Nucleus accumbens (tissue), 56 donors: ENCODE measurements at places on chromosomes 1 and 21.

- no peak for DNase-seq
These were observed 139.1 kb upstream of the USH2A start for GRCh38 chr1:216562383-216562782.

- no peak for DNase-seq
These were observed 254.7 kb downstream of the LRRIQ3 start for GRCh38 chr1:73943270-73943669.

GRCh38 chr1:231161667-231162296, at the start of gene TRIM67:
TSS of gene TRIM67 (plus strand) at chr1:231162058. CDS start at chr1:231162970, 912 bp downstream.
- DNase-seq: peak; percentile 18

- no peak for DNase-seq
These were observed 34.0 kb downstream of the DNAI4 start for GRCh38 chr1:66890621-66891020.

DNA sequence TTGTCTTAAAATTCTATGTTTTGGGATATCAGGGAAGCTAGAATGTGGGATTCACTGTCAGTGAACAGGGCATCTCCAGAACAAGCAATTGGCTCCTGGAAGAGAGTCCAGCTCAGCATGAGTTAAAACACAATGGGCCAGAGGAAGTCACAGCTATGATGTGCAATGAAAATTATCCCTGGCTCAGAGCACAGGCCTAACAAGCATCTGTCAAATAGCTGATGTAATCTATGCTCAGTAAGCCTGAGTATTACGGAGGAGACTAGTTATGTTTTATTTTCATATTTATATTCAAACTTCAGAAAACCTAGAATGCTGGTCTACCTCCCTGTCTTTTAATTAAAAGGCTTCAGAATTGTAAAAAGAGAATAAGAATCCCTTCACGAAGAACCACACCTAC, 41.6 kb downstream of the PARP1 start:
- no peak for DNase-seq

DNA sequence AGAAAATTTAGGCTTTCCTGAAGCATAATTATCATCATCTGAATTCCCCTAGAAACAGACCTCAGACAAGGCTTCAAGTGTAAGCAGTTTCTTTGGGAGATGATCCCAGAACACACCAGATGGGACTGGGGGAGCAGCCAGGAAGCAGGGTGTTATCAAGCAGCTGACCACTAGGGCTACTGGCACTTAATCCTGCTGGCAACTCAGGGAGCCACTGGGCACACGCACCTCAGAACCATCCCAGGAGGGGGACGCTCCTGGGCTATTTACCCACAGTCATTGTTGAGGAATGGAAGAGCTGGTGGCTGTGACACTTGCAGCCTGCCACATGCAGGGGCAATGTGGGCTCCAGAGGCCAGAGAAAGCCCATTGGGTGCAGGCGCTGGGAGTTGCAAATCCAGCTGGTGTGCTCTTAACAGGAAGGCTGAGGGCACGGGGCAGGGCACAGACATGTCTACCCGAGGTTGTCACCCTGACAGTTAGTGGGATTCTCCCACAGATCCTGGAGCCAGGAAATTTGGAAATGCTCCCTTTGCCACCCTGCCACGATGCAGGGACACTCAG, 15.1 kb upstream of the IL22RA1 start:
- DNase-seq: no peak

DNA sequence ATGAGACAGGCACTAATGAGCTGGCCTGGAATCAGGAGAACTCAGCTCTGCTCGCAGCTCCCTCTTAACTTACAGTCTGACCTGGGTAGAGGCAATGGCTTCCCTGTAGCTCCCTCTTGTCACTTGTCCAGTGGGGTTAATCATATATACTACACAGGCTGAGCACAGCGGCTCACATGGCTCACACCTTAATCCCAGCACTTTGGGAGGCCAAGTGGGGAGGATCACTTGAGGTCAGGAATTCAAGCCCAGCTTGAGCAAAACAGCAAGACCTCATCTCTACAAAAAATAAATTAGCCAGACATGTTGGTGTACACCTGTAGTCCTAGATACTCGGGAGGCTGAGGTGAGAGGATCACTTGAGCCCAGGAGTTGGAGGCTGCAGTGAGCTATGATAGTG, 4.2 kb downstream of the S100A6 start:
- no peak for DNase-seq

- no peak for DNase-seq
These were observed 6.7 kb downstream of the PIK3CD start for GRCh38 chr1:9658199-9658598.

DNA sequence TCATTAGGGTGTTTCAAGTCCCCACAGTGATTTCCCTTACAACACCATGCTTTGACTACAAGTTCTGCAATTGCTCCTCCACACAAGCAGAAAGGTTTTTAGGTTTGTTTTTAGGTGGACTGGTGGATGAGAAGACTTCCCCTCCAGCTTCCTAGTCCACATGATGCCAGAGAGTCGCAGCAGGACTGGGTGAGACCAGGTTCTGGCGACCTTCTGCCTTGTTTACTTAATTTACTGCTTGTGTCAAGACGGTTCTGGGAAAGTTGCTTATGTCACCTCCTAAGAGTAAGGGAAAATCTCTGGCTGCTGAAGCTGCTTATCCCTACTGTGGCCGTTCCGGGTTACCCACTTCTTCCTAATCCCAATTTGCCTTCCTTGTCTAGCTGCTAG, 76.4 kb downstream of the GLUL start:
- no peak for DNase-seq

- no peak for DNase-seq
These were observed 28.3 kb downstream of the TTC3 start for GRCh38 chr21:37101384-37101783.

GRCh38 chr1:246674049-246674448, 50.2 kb upstream of the SCCPDH start:
- DNase-seq: no peak

DNA sequence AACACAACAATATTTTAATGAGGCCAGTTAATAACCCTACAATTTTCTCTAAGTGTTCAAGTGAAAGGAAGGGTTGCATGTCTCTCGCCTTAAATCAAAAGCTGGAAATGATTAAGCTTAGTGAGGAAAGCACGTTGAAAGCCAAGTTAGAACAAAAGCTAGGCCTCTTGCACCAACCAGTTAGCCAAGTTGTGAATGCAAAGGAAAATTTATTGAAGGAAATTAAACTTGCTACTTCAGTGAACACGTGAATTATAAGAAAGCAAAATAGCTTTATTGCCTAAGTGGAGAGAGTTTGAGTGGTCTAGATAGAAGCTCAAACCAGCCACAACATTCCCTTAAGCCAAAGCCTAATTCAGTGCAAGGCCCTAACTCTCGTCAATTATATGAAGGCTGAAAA, 135.6 kb downstream of the DUSP10 start:
- DNase-seq: no peak

DNA sequence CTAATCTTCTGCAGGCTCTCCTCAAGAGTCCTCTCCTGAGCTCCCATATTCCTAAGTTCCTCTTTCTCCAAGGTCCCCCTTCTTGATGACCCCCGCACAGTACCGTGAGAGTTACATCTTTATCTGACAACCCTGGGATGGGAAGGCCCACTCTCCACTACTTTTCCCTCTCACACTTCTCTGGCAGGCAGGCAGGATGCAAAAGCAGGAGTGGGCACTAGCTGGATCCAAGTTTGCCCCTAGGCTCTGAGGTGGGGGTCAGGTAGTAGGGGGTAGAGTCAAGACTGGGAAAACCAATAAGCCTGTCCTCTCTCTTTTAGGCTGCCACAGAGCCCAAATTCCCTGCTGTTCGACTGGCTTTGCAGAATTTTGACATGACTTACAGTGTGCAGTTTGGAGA, 3.9 kb downstream of the NSUN4 start:
- DNase-seq: no peak

DNA sequence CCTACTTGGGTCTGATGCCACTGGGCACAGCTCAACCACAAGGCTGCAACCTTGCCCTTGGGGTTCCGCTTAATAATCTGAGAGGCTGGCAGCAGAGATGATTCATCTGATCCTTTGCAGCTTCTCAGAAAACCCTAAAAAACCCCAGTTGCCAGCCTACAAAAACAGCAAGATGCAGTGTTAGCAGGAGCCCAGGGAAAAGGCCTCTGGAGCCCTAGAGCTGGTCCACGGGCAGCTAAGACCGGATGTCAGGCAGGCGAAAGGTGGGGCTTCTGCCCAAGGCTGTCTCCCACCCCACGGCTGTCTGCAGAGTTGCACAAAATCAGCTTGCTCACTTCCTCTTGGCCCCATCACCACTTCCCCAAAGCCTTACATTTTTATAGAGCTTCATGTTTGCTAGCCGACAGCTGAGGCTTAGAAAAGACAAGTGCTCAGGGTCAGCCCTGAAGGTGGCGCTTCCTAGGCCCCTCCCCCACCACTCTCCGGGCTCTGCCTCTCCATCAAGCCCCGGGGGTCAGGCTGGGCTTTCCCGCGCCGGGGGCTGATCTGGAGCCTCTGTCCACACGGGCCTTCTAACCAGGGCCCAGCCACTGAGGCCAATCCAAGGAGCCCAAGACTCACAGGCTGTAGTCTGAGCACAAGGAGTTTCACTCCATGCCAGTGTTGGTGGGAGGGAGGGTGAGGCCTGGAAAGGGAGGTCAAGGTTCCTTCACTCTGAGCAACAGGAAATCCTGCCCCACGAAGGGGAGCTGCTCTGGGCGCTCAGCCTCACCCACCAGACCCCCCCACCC, 4.2 kb upstream of the ADORA3 start:
- DNase-seq: no peak

- no peak for DNase-seq
These were observed 497 bp upstream of the C1orf115 start for GRCh38 chr1:220689666-220690065.

GRCh38 chr1:1120866-1121591, 5.1 kb upstream of the C1orf159 start:
- no peak for DNase-seq

DNA sequence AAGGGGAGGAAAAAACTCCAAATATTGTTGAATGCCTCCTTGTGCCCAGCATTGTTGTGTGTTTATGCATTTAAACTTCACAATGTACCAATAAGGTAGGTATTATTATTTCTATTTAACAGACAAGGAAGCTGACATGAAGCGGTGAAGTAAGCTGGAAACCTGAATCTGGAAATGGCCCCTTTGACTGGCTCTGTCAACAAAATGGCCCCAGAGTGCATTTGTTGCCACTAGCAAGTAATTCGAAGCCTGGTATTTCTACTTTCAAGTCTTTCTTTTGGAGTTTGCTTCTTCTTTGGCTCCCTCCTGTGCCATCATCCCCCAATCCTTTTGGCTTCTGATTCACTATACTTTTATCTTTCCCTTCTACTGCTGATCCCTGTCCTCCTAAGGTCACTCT, 23.1 kb downstream of the CRYZL1 start:
- no peak for DNase-seq

- no peak for DNase-seq
These were observed 17.4 kb upstream of the CCN1 start for GRCh38 chr1:85563139-85563538.

GRCh38 chr1:115118611-115119010, 29.3 kb upstream of the TSPAN2 start:
- DNase-seq: no peak

DNA sequence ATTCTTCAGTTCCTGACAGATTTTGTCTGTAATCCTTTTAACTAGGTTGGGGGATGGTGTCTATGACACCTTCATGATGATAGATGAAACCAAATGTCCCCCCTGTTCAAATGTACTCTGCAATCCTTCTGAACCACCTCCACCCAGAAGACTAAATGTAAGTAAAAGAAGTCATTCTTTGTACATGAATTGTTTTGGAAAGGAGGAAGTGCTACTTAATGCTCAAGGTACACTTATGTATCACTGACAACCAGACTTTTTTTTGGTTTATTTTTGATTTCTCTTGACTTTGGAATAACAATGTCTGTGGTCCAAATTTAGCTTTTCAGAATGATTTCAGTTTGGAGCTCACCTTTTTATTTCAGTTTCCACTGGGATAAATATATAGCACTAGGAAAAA, 2.3 kb downstream of the DYRK3 start:
- DNase-seq: no peak

DNA sequence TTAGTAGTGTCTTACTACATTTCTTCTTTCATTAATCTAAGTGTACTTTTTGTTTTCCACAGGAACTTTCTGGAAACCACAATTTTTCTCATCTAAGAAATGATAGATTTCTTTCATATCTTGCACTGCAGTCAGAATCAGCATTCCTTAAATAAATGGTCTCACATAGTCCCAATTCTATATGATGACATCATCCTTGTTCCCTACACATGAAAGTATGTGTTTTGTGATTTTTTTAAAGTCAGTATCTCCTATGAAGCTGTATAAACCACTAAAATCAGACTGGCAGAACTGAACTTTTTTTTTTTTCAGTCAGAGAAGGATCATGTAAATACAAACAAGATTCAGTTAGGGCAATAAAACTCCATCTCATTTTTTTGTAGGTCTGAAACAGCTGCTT, 742.6 kb upstream of the CXADR start:
- no peak for DNase-seq

DNA sequence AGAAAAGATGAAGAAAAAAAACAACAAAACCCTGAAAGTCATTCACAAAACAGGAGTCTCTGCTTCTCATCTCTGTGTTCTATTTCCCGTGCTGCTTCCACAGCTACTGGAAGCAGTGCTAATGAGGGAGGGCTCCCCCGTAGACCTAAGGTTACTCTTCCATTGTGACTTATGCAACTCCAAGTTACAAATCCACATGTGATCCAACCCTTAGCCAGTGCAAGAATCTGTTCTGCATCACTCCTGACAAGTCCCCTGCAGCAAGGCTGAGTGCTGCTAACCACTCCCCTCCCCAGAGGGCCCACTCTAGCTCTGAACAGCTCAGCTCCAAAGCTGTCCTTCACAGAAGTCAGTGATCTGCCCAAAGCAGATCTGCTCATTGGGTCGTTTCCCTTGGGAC, 10.3 kb downstream of the DNALI1 start:
- DNase-seq: no peak

GRCh38 chr21:14361958-14362357, 21.0 kb downstream of the HSPA13 start:
- no peak for DNase-seq

GRCh38 chr21:32991361-32991760, 34.4 kb upstream of the OLIG2 start:
- DNase-seq: no peak

GRCh38 chr1:18556364-18556763, 74.3 kb upstream of the PAX7 start:
- DNase-seq: no peak

GRCh38 chr1:228669242-228669585, 66.1 kb upstream of the RHOU start:
- no peak for DNase-seq

DNA sequence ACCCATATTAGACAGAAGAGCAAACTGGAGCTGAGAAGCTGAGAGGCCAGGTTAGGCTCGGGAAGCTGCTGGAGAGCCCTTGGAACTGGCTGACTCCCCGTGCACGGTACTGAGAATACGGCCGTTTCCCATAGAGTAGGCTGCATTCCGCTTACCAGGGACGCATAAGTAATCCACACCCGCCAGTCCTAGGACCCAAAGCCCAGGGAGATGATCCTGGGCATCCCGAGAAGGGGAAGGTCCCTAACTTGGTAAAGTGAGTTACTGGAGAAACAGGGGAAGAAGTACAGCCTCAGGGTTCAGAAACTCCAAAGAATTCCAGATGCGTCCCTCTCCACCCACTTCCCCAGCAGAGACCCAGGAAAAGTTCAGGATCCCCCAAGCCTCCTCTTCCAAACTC, 1.3 kb downstream of the LRRC38 start:
- DNase-seq: no peak

GRCh38 chr1:27513958-27514357, 24.0 kb upstream of the WASF2 start:
- no peak for DNase-seq

GRCh38 chr21:35460441-35460840, 411.3 kb upstream of the RUNX1 start:
- no peak for DNase-seq

- DNase-seq: no peak
These were observed 38.9 kb downstream of the S1PR1 start for GRCh38 chr1:101275672-101276071.
